ENCODE measurements at places on chromosomes 16 and 17.
A peak's percentile ranks its signal among the peaks of the same experiment; 100 is the strongest.

DNA sequence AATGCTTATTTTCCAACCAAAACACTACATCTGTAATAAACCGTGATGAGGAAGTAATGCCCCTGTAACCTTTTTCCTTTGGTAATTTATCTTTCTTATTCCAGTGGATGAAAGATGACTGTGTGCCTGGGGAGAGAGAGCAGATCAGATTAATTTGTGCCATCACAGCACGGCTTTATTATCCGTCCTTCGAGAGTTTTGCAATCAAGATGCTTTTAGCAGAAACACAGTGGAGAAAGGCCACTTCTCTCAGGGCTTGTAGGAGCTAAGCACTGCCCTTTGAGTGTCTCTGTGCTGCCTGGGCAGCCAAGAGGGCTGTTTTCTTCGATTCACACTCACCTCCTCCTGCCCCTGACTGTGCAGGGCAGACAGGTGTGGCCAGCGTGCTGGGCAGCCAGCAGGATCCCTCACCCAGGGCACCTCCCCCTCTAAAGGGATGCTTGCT is 190.2 kb downstream of the PRKCA start:
- H3K27me3 ChIP-seq: peaks cover 14% of the 10 kb centered on the region
- no peak overlapping the region for H3K4me3 ChIP-seq
- H3K4me1 ChIP-seq: no peaks in the 10 kb centered on the region
- H3K27ac ChIP-seq: no peak overlapping the region

DNA sequence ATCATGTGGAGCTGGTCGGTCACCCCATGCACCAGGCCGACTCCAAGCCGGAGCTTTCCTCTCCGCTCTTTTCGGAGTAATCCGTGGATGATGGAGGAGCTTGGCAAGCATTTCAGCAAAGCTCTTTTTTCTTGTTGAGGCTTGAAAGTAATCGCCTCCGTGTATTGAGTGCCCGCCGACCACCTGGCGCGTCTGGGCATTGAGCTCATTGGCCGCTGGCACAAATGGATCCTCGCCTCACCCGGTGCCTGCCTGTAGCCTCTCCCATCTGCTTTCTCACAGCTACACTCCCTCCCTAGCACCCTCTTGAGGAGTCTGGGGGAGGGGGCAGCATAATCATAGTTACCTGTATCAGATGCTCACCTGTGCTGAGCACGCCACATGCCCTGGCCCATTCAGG is 148.9 kb downstream of the CMIP start:
- no peaks in the 10 kb centered on the region for H3K27me3 ChIP-seq
- H3K4me1 ChIP-seq: peaks cover 41% of the 10 kb centered on the region
- no peak overlapping the region for H3K27ac ChIP-seq
- no peak overlapping the region for H3K4me3 ChIP-seq

DNA sequence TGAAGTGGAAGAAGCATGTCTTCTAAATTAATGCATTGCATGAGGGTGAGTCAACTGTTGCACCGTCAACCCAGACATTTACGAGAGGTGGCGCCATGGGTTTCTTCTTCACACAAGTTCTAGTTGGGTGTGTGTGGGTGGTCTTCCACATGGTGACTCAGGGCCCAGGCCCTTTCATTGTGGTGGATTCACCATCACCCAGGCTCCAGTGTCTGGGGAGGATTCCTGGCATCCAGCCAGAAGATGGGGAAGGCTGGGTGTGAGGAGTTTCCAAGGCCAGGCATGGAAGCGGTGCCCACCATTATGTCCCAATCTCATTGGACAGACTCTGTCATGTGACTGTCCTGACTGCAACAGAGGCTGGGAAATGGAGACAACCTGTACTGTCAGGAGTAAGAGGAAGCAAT is 21.4 kb upstream of the JPH3 start:
- no peaks in the 10 kb centered on the region for H3K4me1 ChIP-seq
- H3K4me3 ChIP-seq: no peak overlapping the region
- DNase-seq: no peak
- no peak overlapping the region for H3K27ac ChIP-seq
- H3K36me3 ChIP-seq: no peaks in the 10 kb centered on the region

DNA sequence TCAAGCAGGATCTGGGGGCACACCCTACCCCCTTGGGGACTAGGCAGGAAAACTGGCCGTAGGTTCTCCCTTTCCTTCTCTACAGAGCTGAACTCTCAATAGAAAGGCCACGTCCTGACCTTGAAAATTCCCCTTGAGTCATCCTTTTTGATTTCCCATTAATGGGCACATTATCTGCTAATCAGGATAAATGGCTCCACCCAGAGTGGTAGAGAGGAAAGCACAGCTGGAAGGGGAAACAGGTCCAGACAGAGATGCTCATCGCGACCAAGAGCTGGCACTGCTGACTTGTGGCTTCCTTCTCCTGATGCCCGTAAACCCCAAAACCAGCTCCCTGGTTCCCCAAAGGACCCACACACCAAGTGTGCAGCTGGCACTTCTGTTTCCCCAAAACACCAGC is 206.5 kb upstream of the CDH5 start:
- no peaks in the 10 kb centered on the region for H3K27me3 ChIP-seq
- no peaks in the 10 kb centered on the region for H3K36me3 ChIP-seq
- H3K27ac ChIP-seq: peak overlapping the region; percentile 14

DNA sequence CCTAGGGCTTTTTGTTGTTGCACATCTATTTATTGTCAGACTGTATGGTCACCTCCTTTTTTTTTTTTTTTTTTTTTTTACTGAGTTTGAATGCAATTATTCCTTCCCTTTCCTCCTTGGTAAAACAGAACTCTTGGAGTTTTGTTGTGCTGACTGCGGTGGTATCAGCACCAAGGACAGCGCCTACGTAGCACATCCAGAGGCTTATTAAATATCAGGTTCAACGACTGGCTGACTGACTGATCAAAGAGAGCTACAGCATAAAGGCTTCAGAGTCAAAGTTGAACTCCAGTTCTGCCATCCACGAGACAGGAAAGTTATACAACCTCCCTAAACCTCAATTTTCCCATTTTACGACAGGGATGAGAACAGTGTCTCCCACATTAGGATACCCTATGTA is 86.1 kb upstream of the RBFOX1 start:
- H3K4me3 ChIP-seq: no peak overlapping the region
- DNase-seq: no peak
- H3K36me3 ChIP-seq: no peaks in the 10 kb centered on the region
- no peaks in the 10 kb centered on the region for H3K27me3 ChIP-seq

DNA sequence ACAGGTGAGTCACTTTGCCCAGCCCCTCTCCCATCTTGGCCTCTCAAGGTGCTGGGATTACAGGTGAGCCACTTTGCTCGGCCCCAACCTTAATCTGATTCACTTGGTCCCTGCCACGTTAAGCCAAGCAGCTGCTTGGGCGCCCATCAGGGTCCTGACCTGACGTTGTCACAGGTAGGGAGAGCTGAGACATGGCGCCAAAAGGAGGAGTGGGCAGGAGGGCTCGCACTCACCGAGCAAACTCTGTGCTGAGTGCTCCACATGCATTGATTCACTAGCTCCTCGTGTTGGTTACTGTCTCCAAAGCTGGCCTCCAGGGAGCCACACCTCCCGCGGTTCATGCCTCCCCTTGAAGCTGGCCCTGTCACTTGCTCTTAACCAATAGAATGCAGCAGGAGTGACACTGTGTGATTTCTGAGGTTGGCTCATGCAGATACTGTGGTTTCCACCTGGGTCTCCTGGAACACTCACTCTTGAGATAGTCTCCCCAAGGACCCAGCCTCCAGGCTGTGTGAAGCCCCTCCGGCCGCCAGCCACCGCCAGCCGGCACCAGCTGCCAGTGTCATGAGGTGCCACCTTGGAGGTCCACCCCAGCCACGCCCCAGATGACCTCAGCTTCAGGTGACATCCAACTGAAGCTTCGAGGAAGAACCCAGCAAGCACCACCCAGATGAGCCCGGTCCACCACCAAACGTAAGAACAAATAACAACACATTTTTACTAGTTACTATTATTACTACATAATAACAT is 223.0 kb downstream of the GSG1L start:
- no peak overlapping the region for H3K27ac ChIP-seq
- no peaks in the 10 kb centered on the region for H3K4me1 ChIP-seq
- H3K36me3 ChIP-seq: peaks cover 10% of the 10 kb centered on the region
- no peak overlapping the region for H3K4me3 ChIP-seq
- DNase-seq: no peak
